Fibroblast of villous mesenchyme (primary cell): ENCODE measurements at places on chromosomes 12 and 14. TPM values are rescaled to one million over a fixed set of nuclear protein-coding genes. Genes with fewer than 3 reads are reported as not detected.

CMKLR1 gene
- 1.7 and 1.9 TPM in 2 replicates for total RNA-seq

BCL11B gene
- total RNA-seq, result not detected in 2 replicates

CD27 gene
- total RNA-seq, result under 0.01 and 0.32 TPM in 2 replicates

GRCh38 chr12:128796439-128797118 is 27.2 kb downstream of the SLC15A4 start:
- no peak for DNase-seq

DNA sequence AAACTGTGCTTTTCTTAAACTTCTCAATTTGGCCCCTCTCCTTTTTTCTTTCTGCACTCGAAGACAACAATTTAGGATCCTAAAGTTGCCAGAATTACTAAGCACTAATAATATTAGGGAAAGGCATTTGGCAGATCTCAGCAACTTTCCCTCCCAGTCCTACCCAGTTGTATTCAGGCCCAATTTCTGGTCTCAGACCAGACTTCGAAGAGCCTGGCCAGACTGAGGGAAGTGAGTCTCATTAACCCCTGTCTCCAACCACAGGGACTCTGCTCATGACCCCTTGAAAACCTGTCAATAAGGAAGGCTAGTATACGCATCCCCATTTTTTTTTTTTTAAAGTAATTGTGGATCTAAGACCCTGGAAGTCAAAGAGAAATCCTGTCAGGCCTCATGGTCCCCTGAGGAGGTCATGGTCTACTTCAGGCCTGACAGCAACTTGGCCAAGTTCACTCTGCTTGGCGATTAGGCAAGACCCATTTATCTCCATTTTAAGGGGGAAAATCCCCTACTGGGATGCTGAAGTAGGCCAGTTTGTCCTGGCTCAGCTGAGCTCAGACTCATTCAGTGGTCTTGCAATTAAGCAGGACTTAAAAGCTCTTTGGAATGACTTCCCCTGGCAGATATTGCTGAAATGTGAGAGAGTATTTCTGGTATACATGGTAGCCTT is 521.0 kb downstream of the FUT8 start:
- no peak for DNase-seq

DNA sequence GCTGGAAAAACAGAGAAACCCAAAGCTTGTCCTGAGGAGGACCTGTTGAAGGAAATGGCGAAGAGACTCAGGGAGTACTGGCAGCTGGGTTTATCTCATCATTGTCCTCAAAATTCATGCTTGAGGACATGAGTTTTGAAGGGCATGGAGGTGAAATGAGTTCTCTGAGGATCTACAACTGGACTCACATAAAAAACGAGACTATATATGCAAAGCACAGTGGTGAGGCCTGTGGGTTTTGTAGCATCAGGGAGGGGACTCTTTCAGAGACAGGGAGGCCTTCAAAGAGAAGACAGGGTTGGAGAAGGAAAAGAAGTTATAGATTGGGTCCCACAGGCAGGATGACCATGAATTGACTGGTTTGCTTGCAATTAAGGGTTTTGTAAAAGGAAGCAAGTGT is 71.3 kb upstream of the SCN8A start:
- DNase-seq, result no peak

GRCh38 chr12:91211866-91212265 is 29.2 kb upstream of the DCN start:
- DNase-seq, result no peak

- DNase-seq, result no peak
These were observed 129.9 kb downstream of the CRACR2A start for GRCh38 chr12:3622822-3623690.

DNA sequence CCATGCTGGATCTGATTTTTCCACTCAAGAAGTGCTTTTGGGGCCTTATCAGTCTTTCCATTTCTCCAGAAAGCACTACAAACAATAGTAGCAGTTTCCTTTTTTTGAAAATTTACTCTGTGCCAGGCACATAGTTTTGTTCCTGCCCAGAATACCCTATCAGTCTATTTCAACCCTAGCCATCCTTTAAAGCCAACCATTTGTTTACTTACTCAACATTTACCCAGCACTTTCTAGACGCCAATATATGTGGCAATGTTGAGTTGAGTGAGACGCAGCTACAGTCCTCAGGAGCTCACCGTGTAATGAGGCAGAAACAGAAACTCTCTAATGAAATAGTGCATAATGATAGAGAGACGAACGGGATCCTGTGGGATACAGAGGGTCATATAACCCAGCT is 32.9 kb upstream of the CHST11 start:
- no peak for DNase-seq

- DNase-seq, result no peak
These were observed 291.8 kb downstream of the TMEM121 start for GRCh38 chr14:105817971-105818711.
